Left ventricle myocardium superior (tissue), 1 donor: ENCODE measurements at places on chromosomes 12 and 14. TPM values are rescaled to one million over a fixed set of nuclear protein-coding genes. Genes with fewer than 3 reads are reported as not detected.

DNA sequence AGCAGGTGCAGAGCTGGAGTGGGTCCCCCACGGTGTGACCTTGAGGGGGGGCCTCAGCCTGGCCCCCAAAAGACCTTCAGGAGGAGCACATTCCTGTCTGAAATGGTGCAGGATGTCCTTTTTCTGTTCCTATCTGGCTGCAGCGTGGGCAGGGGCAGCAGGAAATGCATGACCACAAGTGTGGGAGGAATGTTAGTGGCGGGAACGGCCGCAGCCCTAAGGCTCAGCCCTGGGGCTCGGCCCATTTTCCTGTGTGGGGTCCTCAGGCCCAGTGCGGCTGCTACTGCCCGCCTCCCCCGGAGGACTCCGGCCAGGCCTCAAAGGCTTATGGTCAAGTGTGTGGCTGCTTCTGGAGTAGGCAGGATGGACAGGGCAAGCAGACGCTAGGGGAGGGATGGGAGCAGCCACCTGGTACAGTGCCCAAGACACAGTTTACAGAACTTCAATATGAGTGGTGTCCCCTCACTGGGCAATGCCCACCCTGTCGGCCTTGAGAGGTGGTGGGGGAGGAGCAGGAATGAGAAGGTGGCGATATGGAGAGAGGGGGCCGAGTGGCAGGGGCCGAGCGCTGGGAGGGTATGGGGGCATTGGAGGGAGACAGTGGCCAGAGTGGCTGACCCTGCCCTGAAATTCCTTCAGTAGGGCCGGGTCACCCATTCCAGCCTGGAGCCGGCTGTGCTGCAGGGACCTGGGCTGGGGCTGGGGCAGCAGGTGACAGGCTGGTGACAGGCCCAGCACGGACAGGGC lies 137.4 kb downstream of the CALM1 start:
- DNase-seq = no peak

Gene RACGAP1
- total RNA-seq = 3.4 TPM

- no peak for DNase-seq
Observed at GRCh38 chr12:83067981-83068380, 381.3 kb downstream of the TMTC2 start.

Gene PEBP1
- total RNA-seq = 500 TPM

Gene GIT2
- total RNA-seq = 41.4 TPM

DNA sequence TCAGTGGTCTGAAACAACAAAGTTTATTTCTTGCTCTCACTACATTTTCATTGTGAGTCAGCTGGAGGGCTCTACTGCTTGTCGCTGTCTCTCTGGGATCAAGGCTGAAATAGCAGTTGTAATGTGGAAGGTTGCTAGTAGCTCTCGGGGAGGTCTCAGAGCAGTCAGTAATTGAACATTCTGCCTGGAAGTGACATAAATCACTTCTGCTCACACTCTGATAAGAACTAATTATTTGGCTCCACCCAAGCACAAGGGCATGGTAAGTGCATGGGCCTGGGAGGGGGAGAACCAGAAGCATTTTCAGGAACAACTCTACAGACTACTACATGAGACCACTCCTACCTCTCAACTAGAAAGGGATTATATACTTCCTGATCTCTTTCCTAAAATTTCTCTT lies 128.2 kb downstream of the TMEM117 start:
- DNase-seq = no peak

DNA sequence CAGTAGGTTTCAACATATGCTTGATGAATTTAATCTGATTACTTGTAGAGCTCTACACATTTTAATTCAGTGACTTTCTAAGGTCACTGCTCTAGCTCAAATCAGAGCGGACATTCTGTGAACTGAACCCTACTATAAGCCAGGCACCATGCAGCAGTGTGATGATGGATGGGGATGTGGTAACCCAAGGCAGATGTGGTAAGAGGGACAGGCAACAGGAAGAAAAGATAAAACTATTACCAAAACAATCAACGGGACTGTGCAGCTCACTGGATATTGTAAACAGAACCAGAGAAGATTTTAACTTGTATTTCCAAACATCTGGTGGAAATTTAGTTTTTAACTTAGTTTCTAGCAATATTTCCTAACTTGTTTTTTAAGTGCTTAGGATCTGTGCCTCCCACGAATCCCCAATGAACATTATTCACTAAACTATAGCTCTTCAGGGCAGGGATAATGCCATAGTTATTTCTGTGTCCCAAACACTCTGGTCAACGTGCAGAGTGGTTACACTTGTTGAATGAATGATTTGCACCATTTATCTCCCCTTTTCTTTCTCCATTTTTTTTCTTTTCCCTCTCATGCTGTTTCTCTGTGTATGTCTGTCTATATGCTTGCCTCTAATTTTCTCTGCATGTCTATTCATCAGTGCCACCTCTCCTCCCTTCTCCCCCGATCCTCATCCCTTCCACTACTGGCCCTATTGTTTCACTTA lies 3.0 kb downstream of the ERO1A start:
- no peak for DNase-seq

Gene AKAP5
- total RNA-seq = 0.30 TPM
